ENCODE measurements at places on chromosomes 11 and 22. TPM values are rescaled to one million over a fixed set of nuclear protein-coding genes. Genes with fewer than 3 reads are reported as not detected.

GRCh38 chr11:41053894-41054293, 405.6 kb downstream of the LRRC4C start:
- no peak for DNase-seq

DNA sequence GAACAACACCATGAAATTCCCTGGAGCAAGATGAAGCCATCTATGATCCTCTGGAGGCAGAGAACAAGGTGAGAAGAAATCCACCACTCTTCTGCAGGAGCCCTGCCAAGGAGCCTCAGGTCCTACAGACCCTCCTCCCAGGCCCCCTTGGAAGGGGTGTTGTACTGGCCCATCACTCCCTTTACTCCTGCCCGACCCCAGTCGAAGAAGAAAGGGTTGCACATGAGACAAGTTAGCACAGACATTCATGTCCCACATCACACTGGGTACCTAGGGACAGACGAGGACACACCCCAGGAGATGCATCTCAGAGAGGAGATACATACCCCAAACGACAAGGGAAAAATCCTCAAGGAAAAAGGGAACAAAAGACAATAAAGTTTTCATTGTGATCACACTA, 82.8 kb upstream of the NARS2 start:
- no peak for DNase-seq

TSPAN18 gene
- total RNA-seq: not detected

DNA sequence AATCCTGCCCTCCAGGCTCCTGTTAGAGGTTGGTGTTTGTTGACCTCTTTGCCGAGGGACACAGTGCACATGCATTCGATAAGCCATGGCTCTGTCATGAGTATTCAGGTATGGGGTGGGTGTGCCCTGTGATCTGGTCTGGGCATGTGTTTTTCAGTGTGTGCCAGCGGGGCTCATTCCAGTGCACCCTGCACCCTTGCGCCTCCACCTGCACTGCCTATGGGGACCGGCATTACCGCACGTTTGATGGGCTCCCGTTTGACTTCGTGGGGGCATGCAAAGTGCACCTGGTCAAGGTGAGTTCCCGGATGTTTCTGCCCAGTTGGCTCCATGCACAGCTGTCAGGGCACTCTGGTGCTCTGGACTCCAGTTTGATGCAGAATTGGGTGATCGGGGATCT, 44.2 kb downstream of the OTOG start:
- DNase-seq: no peak

GRCh38 chr22:43081968-43082367, 7.2 kb downstream of the TTLL1 start:
- DNase-seq: no peak

DNA sequence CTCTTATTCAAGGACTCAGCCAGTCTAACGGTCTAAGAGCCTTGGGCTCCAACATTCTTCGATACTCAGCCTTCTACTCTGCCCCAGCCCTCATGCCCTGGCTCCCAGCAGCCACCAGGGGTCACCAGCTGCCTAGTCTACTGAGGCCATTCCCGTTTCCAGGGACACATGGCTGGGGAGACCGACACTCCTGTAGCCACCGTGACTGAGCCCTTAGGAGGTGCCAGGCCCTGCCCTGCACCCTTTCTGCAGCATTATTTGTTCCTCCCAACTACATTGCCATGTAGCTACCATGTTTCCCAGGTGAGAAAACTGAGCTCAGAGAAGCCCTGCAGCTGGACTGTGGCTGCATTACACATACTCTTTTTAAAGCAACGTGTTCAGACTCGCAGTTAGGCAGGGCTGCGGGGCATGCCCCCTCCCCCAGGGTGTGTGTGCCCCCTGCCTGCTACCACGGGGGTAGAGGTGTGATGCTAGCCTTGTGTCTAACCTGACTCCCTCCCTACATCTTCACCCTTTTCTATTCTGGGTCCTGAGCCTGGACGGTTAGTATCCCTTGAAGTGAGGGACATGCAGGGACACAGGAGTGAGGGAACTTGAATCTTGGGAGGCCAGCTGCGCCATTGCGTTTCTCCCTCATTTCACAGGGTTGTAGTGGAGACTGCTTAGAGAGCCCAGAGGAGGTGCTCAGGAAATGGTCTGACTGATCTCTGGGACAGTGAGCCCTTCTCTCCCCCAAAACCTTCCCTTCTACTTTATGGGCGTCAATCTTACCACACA, 17.5 kb downstream of the ATG16L2 start:
- DNase-seq: peak; percentile 50

DNAJB7 gene
- total RNA-seq: not detected

GRCh38 chr22:25567251-25567675, 2.8 kb downstream of the GRK3 start:
- no peak for DNase-seq

- no peak for DNase-seq
Observed at GRCh38 chr11:116812109-116812508, 11.0 kb downstream of the APOA4 start.

DNA sequence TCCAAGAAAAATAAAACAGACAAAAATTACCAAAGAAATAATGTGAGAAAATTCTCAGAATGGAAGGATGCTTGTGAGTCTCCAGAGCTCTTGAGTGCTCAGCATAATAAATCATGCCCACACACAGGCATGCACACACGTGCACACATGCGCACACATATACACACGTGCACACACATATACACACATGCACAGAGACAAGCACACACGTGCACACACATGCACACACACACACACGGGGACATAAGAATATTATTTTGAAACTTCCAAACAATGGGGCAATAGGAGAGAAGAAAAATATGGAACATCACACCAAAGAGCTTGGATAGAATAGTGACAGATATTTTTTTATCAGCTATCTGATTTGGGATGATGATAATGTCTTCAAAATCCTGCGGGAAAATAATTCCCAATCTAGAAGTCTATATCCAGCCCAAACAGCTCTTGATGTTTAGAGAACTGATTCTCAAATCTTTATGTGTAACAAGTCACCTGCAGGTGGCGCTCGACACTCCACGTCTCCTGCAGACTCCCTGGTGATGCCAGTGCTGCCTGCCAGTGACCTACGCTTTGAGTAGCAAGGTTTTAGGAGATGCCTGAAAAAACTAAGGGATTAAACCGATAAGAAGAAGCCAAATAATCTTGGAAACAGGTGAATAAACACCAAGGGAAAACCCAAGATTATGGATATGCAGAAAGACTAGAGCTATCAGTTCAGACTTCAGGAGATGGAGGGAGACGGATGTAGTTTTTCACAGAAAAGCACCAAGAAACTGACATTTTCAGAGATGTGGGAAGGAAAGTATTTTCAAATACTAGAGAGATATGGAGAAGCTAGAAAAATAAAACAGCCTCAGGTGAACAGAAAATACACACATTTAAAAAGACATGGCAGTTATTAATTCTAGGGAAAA, 743.6 kb downstream of the ETS1 start:
- peak; percentile 3 for DNase-seq

DNA sequence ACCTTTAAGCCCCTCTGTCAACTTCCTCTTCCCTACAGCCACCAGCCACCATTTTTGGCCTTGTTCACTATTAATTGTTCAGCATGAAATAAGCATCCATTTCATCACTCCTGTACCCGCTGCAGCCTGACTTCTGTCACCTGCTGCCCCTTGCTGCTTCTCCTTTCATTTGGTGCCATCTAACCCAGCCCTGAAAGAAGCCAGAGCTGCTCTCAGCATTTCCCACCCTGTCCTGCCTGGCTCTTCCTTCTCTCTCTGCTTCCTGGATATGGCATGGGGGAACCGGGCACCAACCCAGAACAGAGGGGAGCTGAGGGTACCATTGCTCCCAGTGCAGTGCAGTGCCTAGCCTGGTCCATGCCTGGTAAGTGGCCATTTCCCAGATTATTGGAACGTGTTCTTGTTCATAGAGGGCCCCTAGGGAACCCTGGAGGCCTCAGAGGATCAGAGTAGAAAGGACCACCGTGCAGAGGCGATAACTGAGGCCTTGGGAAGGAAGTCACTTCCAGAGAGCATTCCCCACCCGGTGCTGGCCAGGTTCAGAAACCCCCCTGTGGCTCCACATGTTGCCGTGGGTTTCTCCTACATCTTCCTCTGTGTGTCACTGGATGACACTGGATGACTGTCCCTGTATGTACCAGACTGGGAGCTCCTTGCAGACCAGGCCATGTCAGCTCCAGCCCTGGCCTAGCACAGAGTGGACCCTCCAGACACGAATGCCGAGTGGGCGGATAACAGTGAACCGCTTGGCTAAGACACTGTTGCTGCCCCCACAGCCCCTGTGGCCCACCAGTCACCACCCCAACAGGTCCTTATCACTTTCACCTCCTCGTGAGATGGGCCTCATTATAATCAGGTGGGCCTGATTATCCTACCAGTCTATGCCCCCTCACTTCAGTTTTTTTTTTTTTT, 4.7 kb downstream of the YDJC start:
- no peak for DNase-seq

DNA sequence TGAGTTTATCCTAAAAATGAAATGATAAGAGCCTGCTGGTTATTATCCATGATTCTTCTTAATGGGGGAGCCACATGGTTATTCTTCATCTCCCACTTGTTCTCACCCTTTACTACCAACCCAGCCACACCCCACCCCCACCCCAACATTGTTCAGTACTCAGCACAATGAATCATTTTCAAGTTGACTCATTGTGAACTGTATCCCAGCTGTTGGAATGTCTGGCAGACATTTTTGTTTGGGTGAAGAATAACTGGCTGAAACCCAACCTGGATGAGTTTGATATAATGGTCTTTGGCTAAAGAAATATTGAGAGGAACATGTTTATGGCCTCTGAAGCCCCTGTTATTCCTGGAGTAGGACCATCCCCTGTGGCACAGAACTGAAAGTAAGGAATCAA, 136.2 kb downstream of the ELP4 start:
- DNase-seq: peak; percentile 55

DNA sequence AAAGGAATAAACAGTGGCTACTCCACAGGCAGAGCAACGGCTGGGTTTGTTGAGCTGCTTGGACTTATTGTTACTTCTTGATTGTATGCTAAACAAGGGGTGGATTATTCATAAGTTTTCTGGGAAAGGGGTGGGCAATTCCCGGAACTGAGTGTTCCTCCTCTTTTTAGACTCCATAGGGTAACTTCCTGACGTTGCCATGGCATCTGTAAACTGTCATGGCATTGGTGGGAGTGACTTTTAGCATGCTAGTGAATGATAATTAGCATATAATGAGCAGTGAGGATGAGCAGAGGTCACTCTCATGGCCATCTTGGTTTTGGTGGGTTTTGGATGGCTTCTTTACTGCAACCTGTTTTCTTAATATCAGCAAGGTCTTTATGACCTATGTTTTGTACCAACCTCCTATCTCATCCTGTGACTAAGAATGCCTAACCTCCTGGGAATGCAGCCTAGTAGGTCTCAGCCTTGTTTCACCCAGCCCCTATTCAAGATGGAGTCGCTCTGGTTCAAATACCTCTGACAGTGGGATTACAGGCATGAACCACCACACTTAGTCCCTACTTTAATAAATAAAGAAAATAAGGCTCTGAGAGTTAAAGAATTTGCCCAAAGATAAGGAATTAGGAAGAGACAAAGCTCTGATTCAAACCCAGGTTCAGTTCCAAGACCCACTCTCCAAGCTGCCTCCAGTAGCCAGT, 65.6 kb upstream of the CLMP start:
- DNase-seq: no peak

SIK2 gene
- 1.5 TPM for total RNA-seq

- no peak for DNase-seq
Observed at GRCh38 chr11:17699147-17700114, 19.9 kb upstream of the MYOD1 start.

- DNase-seq: peak; percentile 97
Observed at GRCh38 chr22:31650391-31650790, 11.6 kb downstream of the PISD start.

GRCh38 chr11:35717043-35717442, 54.5 kb downstream of the TRIM44 start:
- DNase-seq: no peak

DNA sequence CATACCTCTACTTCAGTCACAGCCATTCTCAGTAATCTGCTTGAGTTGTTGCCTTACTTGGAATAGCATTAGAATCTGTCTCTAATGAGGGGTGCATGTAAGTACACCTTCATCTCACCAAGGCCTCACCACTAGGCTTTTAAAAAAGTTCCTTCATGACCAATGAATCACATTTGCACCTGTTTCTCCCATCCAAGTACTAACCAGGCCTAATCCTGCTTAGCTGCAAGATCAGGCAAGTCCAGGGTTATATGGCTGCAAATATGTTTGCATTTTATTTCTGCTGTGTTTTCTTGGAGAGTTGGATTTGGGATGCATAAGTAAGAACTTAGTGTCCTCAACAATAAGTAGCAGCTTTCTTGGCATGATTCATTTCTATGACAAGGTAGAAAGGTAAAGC, 66.9 kb downstream of the BBOX1 start:
- no peak for DNase-seq

- no peak for DNase-seq
Observed at GRCh38 chr11:78957476-78958245, 383.0 kb upstream of the NARS2 start.

GRCh38 chr11:64019106-64020037, 16.4 kb upstream of the FLRT1 start:
- no peak for DNase-seq

DNA sequence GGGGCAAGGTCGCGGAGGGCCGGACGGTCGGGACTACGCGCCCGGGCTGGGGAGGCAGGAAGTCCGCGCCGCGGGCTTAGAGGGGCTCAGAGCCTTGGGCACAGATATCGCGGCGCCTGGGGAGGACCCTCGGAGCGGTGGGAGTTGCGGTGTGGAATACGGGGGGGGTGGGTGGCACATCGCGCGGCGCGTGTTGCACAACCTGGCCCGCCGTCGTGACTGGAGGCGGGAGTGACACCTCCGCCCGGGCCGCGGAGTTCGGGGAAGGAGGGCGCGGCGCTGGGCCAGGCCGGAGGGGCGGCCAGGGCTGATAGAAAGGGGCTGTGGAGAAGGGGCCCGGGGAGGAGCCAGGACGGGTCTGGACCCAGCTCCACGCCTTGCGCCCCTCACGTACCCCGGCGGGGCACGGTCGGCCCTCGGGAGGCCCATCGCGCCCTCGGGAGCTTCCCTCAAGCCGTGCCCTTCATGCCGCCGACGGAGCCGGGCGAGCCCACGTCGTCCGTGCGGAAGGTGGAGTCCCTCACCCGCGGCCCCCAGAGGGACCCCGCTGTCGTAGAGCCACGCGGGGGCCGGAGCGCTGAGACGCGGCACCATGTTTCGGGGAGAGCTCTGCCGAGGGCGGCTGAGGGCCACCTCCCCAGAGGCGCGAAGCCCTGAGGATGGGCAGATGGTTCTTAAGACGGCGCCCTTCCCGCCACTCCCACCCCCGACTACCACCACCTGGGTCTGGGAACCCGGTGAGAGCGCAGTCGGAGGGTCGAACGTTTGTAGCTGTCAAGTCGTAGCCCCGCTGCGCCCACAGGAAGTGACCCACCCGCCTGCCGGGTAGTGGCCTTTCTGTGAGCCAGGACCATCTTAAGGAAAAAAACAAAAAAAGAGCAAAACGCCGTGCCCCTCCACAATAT, 729 bp downstream of the IL17RA start:
- no peak for DNase-seq

OR2D2 gene
- not detected for total RNA-seq

TRIM49C gene
- not detected for total RNA-seq

GLB1L2 gene
- 1.9 TPM for total RNA-seq

SPTBN2 gene
- 0.87 TPM for total RNA-seq

- DNase-seq: peak; percentile 21
Observed at GRCh38 chr11:132445859-132446291, 1075.5 kb downstream of the NTM start.

- DNase-seq: no peak
Observed at GRCh38 chr22:38756711-38757463, 1.1 kb upstream of the SUN2 start.

GRCh38 chr11:112735470-112735869, 225.8 kb upstream of the NCAM1 start:
- no peak for DNase-seq

RHOG gene
- 9.3 TPM for total RNA-seq

GRCh38 chr11:23778971-23779370, 717.9 kb upstream of the LUZP2 start:
- DNase-seq: no peak

FJX1 gene
- total RNA-seq: 36.8 TPM

RAB38 gene
- 12.7 TPM for total RNA-seq

All from Caki2 (cell line).